M059J (cell line): ENCODE measurements at places on chromosomes 16 and 17. TPM values are rescaled to one million over a fixed set of nuclear protein-coding genes. Genes with fewer than 3 reads are reported as not detected.
A peak's percentile ranks its signal among the peaks of the same experiment; 100 is the strongest.

GRCh38 chr16:29694384-29695195 is 15.6 kb downstream of the QPRT start:
- no peak for DNase-seq

The PDXDC1 gene
- total RNA-seq = 68.2 and 95.5 TPM in 2 replicates

The GNGT2 gene
- total RNA-seq = 0.49 TPM in 1 of 2 replicates, not detected in the other

- peak; percentile 69 for DNase-seq
Measured at GRCh38 chr17:31560616-31561235, 169.3 kb downstream of the RAB11FIP4 start.

DNA sequence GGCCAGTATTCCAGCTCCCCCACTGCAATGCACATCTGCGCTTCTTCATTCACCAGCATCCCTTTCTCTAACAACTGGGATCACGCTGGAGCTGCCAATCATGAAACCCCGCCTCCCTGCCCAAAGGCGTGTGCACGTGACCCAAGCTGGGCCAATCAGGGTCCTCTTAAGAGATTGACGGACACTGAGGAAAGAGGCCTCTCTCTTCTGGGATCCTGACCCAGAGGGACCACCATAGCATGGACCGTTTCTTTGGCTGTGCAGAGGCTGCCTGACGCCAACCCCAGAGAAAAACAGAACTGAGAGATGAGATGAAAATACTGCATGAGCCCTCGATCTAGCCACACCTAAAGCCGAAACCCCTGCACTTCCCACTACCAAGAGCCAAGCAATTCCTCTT is 32.0 kb downstream of the COTL1 start:
- no peak for DNase-seq

- no peak for DNase-seq
Measured at GRCh38 chr17:80845069-80845862, 146.4 kb upstream of the CHMP6 start.

- DNase-seq = no peak
Measured at GRCh38 chr16:87047221-87048037, 269.8 kb downstream of the C16orf95 start.

- DNase-seq = no peak
Measured at GRCh38 chr17:13993106-13993505, 76.2 kb upstream of the COX10 start.

- DNase-seq = no peak
Measured at GRCh38 chr16:12502676-12503075, 301.0 kb downstream of the CPPED1 start.

DNA sequence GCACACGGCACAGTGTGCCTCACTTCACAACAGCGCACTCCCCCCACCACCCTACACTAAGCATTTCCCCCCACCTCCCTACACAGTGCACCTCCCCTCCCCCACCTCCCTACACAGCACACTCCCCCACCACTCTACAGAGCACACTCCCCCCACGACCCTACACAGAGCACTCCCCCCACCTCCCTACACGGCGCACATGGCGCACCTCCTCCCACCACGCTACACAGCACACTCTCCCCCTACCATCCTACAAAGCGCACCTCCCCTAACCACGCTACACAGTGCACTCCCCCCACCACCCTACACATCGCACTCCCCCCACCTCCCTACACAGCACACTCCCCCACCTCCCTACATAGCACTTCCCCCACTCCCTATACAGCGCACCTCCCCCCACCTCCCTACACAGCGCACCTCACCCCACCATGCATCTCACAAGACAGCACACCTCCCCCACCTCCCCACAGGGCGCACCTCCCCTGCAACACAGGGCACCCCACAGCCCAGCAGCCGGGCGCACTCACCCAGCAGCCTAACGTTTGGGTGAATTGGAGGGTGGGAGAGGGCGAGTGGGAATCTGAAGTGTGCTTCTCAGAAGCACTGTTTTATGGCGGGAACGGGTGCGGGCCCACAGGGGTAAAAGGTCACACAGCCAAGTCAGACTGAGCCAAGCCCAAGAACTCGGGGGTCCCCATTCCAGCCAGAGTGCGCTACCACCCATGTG is 10.3 kb downstream of the KNOP1 start:
- no peak for DNase-seq

The KRT17 gene
- 6.7 and 8.5 TPM in 2 replicates for total RNA-seq

- no peak for DNase-seq
Measured at GRCh38 chr17:63634816-63635215, 12.6 kb downstream of the MAP3K3 start.

The EXOC7 gene
- 39.0 and 69.9 TPM in 2 replicates for total RNA-seq

The MIEN1 gene
- total RNA-seq = 84.5 and 89.4 TPM in 2 replicates

GRCh38 chr17:29076722-29077121 is 33.8 kb downstream of the PIPOX start:
- DNase-seq = no peak

- DNase-seq = no peak
Measured at GRCh38 chr16:56282451-56282850, 91.2 kb downstream of the GNAO1 start.

GRCh38 chr16:72425571-72426341 is 253.8 kb upstream of the PMFBP1 start:
- DNase-seq = peak; percentile 55

The SLC52A1 gene
- total RNA-seq = 0.32 TPM in 1 of 2 replicates, not detected in the other

The COL1A1 gene
- 41.9 and 81.3 TPM in 2 replicates for total RNA-seq

DNA sequence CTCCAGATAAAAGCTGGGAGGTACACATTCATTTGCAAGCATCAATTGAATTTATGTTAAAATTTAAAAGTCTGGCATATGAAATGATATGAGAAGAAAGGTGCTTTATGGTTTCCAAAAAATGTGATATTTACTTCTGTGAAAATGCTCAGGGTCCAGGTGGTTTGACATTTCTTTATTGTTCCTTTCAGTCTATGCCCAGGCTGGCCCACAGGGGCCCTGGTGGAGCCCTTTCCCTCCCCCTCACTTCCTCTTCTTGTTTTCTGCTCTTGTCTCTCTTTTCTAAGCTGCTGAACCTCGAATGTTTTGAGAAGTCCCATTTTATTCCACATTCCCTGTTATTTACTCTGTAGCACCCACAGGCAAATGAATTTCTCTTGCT is 127.8 kb downstream of the HS3ST3B1 start:
- DNase-seq = no peak

The DPEP3 gene
- total RNA-seq = not detected in 2 replicates

DNA sequence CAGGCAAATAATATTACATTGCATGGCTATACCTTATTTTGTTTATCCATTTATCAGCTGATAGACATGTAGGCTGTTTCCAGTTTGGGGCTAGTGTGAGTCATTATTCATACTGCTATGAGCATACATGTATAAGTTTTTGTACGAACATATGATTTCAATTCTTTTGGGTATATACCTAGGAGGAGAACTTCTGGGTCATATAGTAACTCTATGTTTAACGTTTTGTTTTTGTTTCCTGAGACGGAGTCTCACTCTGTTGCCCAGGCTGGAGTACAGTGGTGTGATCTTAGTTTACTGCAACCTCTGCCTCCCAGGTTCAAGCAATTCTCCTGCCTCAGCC is 2.4 kb upstream of the ITGAL start:
- no peak for DNase-seq

- DNase-seq = no peak
Measured at GRCh38 chr17:10156948-10157607, 41.3 kb downstream of the GAS7 start.

- DNase-seq = no peak
Measured at GRCh38 chr16:12456355-12456754, 347.3 kb downstream of the CPPED1 start.

- peak; percentile 36 for DNase-seq
Measured at GRCh38 chr17:8837563-8838075, 29.9 kb downstream of the PIK3R6 start.

DNA sequence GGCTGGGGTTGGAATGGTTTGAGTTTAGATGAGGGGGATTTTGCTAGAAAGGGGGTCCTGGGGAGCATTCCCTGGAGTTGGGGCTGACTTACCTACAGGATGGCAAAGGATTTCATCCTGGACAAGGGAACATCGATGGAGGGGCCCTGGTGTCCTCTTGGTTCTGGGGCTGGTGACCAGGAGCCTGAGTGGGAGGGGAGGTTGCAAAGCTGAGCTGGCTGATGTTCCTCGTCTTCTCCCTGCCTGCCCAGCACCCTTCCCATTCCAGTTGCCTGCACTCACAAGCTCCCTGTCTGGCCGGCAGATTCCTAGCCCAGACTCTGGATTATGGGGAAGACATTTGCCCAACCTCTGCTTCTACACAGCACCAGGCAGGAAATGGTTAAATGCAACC is 37.2 kb downstream of the ITGAE start:
- DNase-seq = no peak

The CSF3 gene
- total RNA-seq = not detected in 2 replicates

- no peak for DNase-seq
Measured at GRCh38 chr16:48438414-48438813, 53.2 kb upstream of the SIAH1 start.

DNA sequence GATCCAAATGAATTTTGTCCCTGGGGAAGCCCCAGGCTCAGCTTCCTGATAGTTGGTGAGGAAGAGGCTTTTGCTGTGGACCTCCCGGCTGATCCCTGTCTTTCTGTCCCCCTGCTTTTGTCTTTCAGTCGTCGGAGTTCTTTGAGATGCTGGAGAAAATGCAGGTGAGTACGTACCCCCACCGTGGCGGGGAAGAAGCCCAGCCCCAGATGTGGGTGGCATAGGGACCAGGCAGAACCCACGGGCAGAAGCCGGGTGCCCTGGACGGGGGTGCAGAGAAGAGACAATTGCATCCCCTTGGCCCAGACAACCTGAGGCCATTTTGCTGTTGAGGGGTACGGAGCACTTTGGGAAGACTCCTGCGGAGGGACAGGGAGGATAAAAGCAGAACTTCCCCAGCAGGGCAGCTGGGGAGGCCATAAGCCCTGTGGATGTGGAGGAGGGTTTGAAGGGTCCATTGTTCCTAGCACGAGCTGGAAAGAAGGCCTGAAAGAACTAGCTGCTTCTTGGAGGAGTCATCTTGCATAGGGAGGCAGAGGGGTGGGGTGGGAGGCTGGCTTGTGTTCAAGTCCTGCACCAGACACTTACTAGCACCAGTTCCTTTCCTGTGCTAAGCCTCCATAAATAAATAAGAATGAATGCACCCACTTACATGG is 105.6 kb downstream of the OR1D5 start:
- DNase-seq = no peak

The WFDC1 gene
- total RNA-seq = 0.05 and 0.52 TPM in 2 replicates

DNA sequence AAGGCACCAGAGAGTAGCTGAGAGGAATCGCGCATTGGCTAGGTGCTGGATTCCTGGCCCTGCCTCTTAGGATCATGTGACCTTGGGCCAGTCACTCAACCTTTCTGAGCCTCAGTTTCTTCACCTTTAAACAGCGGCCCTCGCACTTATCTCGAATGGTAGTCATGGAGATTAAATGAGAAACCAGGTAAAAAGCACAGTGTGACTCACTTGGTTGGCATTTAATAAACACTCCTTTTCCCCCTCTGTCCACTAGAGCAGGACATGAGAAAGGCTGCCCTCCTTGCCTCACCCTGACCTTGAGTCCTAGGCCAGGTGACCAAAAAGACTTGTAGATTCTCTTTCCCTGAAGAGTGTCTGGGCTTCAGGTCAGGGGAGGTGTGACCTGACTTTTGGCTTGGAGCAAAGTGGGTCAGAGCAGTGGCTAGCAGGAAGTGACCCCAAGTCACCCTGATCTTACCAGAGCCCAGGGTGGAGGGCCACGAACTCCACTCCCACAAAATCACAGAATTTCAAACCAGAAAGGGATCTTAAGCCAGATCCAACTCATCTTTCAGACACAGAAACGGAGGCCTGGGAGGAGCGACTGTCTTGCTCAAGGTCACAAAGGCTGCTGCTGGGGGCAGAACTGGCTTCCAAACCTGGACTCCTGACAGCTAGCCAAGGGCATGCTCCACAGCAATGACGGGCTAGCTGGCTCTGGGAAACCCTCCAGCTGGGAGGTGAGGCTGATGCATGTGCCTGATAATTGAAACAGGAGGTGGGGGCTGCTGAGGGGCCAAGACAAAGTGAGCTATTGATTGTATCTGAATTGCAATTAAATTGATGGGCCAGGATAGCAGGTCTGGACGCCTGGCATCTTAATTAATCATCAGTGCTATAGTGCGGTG is 65.2 kb downstream of the PIPOX start:
- DNase-seq = peak; percentile 84

DNA sequence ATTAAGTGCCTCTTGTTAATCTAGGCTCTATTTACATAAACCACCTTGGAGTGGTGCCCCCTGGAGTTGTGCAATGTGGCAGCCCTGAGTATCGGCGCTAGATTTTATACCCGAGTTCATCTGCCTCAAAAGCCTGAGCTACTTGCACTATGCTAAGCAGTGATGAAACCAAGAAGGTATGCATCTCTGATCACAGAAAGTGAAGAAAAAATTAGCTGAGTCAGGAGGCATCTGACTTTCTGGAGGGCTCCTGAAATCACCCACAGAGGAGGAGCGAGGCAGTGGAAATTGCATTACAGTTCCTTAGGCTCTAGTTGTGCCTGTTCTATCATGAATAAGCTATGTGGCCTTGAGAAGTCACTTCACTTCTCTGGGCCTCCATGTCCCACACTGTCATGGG is 80.3 kb upstream of the PSMD7 start:
- no peak for DNase-seq

- peak; percentile 27 for DNase-seq
Measured at GRCh38 chr16:87461466-87461991, 31.3 kb downstream of the ZCCHC14 start.

DNA sequence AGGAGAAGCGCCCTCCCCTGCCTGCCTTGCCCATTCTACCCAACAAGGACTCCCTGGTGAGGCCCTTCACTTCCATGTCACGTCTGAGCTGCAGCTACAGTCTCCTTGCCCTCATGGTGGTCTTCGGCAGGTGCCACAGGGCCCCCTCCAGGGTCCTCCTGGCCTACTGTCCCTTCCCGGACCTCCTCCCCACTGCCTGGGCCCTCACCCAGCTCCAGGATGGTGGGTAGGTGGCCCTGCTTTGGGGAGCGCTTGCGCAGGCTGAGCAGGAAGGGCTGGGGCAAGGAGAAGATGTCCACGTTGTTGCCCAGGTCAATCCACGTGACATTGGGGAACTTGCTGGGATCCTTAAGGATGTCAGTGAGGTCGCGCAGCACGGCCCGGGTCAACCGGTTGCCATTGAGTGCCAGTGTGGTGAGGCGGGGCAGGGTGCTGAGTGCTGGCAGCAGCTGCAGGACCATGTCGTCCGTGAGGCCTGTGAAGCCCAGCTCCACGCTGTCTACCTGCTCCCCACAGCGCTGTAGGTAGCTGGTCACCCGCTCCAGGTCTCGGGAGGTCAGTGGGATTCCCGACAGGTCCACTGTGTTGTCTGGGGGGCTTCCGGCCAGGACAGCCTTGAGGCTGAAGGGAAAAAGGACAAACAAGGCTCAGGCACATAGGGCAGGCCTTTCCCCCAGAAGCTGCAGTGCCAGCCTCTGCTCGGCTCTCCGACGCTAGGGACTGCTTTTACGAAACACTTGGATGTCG is 28.3 kb downstream of the TRPV2 start:
- DNase-seq = no peak

The NBR1 gene
- total RNA-seq = 58.0 and 82.9 TPM in 2 replicates

GRCh38 chr16:1895949-1896675 is 22.1 kb downstream of the HS3ST6 start:
- DNase-seq = no peak

The NRN1L gene
- total RNA-seq = 0.42 TPM in 1 of 2 replicates, not detected in the other

The EPOP gene
- total RNA-seq = 1.8 and 4.7 TPM in 2 replicates
